Right ventricle myocardium superior (tissue), 1 donor: ENCODE measurements at places on chromosomes 6 and 20. TPM values are rescaled to one million over a fixed set of nuclear protein-coding genes. Genes with fewer than 3 reads are reported as not detected.
A peak's percentile ranks its signal among the peaks of the same experiment; 100 is the strongest.

- DNase-seq, result no peak
Observed at GRCh38 chr6:125246566-125246965, 55.2 kb downstream of the HDDC2 start.

Gene CTSZ
- total RNA-seq, result 133 TPM

DNA sequence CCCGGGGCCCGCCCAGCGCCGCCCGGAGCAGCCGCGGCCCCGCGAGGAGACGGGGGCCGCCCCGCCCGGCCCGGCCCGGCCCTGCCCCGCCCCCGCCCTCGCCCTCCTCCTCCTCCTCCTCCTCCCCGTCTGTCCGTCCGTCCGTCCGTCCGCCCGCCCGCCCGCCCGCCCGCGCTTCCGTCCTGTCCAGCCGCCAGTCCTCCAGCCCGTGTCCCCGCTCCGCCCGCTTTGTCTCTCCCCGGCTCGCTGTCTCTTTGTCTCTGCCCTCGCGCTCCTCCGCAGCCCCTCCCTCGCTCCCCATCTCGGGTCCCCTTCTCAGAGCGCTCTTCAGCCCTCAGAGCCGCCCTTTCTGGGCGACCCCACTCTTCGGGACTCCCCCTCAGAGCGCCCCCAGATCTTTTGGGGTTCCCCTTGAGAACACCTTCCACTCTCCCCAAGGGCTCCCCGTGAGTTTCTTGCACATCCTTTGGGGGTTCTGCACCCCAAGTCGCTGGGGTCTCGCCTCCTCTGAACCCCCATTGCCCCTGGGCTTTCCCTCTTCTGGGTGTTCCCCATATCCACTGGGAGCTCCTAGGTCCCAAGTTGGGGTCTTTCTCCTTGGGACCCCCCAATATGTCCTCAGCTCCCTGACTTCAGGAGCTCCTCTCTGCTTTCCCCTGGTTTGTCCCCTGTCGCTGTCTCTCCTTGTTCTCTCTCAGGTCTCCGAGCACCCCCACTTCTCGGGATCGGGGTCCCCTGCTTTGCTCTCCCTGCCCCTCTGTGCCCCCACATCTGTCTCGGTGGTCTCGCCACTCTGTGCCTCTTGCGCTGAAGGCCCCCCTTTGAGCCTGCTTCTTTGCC, 79.5 kb upstream of the MYL9 start:
- peak; percentile 84 for DNase-seq

DNA sequence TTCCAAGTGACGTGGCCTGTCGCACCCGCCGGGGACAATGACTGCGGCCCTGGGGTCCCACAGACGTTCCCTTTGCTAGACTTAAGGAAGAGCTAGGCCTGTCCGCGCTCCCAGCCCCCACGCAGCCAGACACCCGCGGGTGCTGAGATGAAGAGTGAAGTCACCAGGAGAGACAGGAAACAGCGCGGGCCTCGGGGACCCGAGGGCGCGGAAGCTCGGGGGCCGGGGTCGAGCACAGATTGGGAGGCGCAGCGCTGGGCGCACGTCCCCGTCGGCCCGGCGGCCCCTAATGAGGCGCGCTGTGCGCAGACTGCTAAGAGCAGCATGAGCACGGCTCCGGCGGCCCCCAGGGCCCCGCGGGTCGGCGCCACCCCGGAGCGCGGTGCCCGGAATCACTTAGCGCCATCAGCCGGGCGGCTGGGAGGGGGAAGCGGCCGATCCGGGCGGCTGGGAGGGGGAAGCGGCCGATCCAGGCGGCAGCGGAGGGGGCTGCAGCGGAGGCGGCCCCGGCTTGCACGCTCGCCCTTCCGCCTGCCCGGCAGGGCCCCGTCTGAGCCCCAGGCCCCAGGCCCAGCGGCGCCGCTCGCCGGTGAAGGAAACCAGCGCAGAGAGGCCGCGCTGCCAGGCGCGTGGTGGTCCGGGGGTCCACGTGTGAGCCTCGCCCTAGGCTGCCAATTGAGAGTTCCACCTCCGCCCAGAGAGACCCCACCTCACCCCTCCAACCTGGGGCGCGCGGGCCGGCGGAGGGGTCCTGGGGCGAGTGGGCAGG, 8.3 kb upstream of the AVP start:
- DNase-seq, result peak; percentile 38

- DNase-seq, result no peak
Observed at GRCh38 chr20:53205046-53205445, 232.9 kb downstream of the TSHZ2 start.

Gene PLN
- total RNA-seq, result 2,342 TPM

Gene KIZ
- 35.7 TPM for total RNA-seq

DNA sequence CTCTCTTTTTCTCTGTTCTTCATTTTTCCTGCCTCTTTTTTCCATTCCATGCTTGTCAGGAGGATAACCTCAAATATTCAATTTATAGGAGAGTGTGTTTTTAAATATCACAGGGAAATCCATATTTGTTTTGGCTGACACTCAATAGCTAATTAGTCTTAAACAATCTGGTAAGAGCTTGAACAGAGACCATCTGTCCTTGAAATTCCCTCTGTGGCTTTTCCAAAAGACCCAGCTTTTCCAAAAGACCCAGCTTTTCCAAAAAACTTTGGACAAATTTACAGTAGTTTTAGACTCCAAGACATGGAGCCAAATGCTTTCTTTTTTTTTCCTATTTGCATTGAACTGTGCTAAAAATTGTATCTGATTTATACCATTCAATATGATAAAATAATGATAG, 127.4 kb upstream of the FAM83B start:
- DNase-seq, result no peak

DNA sequence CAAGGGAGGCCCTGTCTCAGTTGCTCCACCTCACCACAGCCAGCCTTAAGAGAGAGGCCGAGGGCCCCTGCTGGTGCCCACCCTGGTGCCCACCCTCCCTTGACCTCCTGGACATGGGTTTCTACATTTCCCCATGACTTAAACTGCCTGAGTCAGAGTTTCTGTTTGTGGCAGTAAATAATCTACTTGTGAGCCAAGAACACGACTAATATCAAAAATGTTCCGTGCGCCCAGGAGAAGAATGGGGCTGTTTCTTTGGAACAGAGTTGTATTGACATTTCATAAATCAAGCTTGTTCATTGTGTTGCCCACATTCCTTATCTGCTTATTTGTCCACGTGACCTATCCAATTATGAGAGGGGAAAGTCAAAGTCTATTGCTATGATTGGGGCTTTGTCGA, 143.5 kb downstream of the ANKRD60 start:
- DNase-seq, result no peak

DNA sequence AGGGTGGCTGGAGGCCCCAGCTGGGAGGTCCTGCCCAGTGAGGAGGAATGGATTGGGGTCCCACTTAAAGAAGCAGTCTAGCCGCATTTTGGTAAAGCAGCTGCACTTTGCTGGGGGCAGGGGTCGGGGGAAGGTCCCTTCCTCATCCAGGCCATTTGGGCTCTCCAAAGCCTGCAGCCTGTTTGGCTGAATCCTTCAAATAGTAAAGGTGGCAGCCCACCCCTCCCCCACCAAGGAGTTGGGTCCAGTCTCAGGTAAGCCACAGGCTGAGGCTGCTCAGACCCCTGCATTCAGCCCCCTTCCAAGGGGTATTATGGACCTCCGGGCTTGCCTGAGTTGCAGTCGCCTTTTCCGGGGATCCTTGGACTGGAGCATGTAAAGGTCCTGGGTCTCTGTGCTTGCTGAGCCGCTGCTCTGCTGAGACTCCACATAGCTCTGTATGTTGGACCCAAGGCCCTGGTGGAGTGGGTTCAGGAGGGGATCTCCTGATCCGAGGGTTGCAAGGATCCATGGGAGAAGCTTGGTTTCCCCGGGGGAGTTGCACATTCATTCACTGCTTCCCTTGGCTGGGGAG, 417.4 kb downstream of the KHDRBS2 start:
- DNase-seq, result no peak

DNA sequence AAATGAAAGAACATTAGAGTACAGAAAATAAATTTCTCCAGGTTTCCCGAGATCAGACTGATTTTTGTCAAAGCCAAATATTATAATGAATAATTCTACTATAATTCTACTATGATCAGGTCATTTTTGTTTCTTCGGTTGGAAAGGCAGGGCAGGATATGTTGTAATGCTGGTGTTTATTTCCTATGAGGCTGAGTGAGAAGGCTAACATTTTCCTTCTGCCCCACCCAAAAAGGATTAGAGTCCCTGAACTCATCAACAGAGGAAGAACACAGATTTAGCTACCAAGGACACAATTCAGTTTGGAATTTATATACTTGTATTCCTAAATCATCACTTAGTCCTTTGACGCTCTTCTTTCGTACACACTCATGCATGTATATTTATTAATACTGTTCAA, 318.9 kb downstream of the SYNE1 start:
- DNase-seq, result no peak

DNA sequence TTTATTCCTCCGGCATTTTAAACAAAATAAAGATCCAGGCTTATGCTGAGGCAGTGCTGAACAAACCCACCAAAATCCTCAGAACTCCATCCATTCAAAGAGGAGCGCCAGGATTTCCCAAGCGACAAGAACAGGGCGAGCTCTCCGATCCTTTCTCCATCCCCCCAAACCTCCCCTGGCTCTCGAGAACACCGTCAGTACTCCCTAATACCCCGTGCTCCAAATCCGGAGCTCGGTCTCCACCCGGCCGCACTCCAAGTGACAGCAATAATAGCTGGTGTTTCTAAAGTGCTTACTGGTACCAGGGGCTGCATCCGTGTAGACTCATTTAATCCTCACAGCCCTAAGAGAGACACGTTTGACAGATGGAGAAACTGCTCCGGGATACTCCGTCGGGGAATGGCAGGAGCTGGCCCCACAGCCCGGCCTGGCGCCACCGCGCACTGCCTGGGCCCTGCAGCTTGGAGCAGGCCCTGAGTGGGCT, 277.1 kb upstream of the QKI start:
- DNase-seq, result no peak

Gene LRRC1
- 1.8 TPM for total RNA-seq

GRCh38 chr6:106118835-106119431, 32.8 kb downstream of the PRDM1 start:
- DNase-seq, result no peak

Gene TFAP2D
- total RNA-seq, result not detected

GRCh38 chr6:55886185-55886836, 10.9 kb upstream of the BMP5 start:
- no peak for DNase-seq

Gene RIMS1
- total RNA-seq, result 0.91 TPM

- no peak for DNase-seq
Observed at GRCh38 chr6:36373368-36374019, 14.0 kb downstream of the ETV7 start.

DNA sequence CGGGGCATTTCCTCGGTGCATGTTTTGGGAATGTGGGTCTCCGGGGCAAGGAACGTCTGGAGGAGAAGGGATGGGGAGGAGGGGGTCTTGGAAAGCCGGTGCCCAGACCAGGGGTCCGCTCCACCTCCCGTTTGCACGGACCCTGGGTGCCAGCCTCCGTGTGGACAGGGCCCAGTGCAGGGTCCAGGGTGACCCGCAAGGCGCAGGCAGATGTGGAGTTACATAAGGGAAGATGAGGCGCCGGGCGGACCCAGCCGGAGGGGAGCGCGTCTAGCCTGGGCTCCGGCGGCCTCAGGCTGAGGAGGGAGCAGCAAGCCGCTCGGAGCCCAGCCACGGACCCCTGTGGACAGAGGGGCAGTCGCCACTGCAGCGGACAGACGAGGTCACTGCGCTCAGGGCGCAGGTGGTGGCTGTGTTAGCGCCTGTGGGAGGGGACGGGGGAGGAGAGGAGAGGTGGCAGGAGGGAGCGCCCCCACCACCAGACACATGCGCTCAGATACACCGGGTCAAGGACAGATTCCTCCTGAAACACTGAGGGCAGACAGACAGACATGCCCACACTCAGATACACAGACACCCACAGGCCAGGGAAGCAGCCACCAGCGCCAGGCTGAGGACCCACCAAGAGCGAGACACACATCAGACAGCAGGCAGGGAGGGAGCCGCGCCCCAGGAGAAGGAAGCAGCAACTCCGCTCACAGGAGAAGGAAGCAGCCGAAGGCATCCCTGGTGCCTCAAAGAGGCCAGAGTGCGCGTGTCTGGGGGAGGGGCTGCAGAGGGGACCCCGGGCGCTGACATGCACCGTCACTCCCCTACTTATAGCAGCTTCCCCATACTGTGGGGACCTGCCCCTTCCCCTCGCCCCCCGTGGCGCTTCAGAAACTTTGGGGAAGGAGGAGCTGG, 839 bp upstream of the HRH3 start:
- no peak for DNase-seq

- DNase-seq, result no peak
Observed at GRCh38 chr20:45322952-45323383, 14.9 kb upstream of the MATN4 start.

DNA sequence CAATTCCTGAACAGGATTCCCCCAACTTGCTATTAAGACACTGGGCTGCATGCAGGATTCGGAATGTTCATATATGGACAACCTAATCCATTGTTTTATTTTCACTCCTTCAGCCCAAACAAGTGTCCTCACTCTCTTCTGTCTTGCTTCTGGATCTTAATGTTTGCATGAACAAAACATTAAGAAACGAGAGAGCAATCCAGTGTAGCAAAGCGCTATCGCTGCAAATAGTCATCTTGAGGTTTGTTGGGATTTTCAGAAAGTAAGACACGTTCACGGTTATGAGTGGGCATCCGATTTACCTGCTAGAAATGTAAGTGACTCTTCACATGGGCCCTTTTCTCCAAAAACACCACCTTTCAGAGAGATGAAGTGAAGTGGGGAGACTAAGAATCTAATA, 156.4 kb downstream of the MBOAT1 start:
- no peak for DNase-seq

GRCh38 chr6:7268816-7269555, 44.0 kb downstream of the SSR1 start:
- no peak for DNase-seq

Gene TREM2
- total RNA-seq, result 0.35 TPM

DNA sequence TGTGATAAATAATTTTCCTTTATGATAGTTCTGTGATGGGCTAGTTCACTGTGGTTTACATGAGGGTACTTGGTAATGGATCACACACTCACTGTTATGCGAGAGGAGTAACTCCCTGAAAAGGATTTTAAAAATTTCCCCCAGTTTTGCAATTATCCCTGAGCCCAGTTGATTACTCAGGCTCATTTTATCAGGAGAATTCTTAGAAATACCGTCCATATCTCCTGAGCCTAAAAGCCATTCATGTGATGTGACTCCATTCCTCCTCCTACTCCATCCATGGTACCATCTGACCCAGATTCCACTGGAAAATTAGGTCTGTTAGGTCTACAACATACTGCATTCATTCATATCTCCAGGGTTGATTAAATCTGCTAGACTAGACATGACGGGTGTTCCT, 16.4 kb upstream of the IBTK start:
- no peak for DNase-seq

DNA sequence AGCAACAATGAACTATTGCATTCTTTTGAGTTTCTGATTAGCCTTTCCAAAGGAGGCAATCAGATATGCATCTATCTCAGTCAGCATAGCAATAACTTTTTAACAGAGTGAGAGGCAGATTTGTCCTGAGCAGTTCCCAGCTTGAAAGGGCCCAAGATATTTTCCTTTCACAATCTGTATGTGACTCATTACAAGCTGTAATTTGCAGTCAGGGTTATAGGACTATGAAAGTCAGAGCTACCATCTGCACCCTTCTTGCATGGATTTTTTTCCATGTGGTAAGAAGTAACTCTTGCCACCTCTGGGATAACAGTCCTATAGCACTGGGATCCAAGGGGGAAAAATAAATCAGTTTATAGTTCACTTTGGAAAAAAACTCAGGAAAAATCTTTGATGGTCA, 318.2 kb upstream of the RGS17 start:
- DNase-seq, result no peak

- DNase-seq, result peak; percentile 100
Observed at GRCh38 chr20:41028359-41029149, at the start of gene TOP1. TSS of gene TOP1 (plus strand) at chr20:41028822. CDS start at chr20:41029068, 246 bp downstream.

Gene RAET1L
- not detected for total RNA-seq

Gene LY6G6F
- not detected for total RNA-seq
